ENCODE measurements at places on chromosomes 3 and 15.
A peak's percentile ranks its signal among the peaks of the same experiment; 100 is the strongest.

DNA sequence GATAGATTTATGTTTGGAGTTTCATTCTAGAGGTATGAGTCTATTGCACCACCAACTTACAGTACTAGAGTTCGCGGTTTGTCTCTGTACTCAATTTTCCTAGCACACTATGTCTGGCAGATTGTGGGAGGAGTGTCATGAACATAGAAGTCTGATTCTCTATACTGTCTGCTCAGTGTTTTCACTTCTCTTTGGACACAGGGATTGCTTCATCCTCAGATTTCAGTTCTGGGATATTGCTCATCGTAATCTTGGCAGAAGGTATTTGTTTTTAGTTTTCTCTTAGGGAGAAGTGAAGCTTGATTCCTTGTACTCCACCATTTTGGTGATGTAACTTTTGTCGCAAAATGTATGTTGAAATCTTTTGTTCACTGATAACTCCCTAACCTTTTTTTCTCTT lies 27.8 kb upstream of the AZI2 start:
- no peak for DNase-seq

- no peak for DNase-seq
Observed at GRCh38 chr15:68249058-68249713, 19.7 kb upstream of the CLN6 start.

- no peak for DNase-seq
Observed at GRCh38 chr15:65829130-65829764, 37.2 kb upstream of the DENND4A start.

GRCh38 chr15:77722759-77723460 lies 90.2 kb upstream of the LINGO1 start:
- DNase-seq = no peak

DNA sequence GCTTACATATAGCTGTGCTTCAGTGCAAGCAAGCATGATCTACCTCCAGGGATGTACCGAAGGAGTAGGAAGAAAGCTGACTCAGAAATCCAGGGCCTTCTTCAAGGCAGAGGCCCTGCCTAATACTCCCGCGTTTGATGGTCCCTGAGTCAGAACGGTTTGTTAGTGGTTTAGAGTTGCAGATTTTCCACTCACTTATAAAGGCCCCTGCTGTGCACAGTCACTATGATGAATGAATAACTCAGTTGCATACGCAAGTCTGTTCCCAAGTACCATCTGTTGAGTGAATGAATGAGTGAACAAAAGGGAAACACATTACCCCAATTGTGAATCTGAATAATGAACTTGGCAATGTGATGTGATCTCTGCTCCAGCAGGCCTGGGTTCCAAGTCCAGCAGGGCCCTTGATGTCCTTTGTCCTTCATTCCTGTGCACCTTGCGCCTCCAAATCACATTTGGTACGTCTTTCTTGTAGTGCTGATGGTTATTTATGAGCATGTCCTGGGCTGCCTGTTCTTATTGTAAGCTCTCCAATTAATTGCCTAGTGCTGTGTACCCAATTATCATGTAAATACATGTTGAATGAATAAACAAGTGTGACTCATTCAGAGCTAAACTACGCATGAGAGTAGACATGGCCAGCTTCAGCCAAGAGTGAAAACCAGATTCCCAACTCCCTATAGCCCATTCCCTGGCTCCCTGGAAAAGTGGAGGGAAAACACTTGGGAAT lies 85.3 kb upstream of the LIMD1 start:
- DNase-seq = no peak

DNA sequence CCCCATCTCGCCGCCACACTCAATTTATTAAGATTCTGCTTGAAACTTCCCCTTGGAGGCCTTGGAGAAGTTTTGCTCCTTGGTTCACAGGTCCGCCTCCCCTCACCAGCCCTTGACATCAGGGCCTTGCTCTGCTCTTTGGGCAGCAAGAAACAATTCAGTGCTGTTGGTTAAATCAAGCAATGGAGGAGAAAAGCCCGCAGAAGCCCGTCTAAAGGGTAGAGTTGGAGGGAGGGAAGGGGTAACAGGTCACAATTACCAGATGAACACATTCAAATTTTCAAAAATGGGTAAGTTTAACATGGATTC lies 429 bp downstream of the PARP9 start:
- DNase-seq = no peak

- no peak for DNase-seq
Observed at GRCh38 chr15:47663101-47663500, 54.2 kb upstream of the SEMA6D start.

DNA sequence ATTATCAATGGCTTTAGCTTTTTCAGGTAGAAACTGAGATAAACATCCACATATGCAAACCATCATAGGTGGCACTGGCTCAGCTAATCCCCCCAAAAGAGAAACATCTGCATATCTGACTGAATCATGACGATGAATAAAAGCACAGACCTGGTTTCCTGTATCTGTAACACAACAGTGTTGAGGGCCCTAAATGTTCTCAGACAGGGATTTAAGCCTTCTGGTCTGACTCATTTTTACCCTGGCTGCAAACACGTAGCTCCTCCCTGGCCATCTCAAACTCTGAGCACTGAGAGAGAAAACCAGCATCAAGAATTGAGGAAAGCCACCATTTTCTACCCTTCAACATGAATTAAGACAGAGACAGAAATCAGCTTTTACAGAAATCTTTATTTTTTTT lies 35.2 kb downstream of the GLB1 start:
- DNase-seq = no peak

DNA sequence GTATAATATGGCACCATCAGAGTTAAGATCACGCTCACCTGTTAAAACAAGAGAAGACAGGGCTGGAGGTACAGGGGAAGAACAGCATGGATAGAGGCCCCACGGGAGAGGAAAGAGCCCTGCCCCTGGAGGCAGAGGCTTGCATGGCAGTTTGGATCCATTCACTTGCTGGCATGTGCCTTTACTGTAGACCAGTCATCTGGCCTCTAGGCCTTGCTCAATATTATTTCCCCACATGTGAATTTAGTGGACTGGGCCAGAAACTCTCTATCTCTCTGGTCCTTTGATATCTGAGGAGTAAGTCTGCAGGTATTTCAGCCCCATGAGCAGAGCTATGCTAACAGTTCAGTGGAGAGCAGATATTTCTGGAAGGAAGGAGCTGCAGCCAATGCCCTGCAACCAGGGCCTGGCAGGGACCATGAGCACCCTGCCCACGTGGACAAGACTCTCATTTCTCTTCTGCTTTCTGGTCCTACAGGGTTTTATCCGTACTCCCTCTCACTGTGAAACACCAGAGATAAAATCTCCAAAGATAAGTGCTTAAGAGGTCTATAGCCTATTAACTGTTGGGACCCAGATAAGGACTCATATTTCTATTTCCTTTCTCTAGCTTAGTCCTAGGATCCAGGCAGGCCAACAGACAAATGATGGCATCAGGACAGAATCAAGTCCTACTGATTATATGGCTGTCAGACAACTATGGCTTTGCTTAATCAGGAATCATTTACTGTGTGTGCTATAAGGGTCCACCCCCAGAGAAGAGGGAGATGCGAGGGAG lies 65.0 kb downstream of the CLDN11 start:
- no peak for DNase-seq

DNA sequence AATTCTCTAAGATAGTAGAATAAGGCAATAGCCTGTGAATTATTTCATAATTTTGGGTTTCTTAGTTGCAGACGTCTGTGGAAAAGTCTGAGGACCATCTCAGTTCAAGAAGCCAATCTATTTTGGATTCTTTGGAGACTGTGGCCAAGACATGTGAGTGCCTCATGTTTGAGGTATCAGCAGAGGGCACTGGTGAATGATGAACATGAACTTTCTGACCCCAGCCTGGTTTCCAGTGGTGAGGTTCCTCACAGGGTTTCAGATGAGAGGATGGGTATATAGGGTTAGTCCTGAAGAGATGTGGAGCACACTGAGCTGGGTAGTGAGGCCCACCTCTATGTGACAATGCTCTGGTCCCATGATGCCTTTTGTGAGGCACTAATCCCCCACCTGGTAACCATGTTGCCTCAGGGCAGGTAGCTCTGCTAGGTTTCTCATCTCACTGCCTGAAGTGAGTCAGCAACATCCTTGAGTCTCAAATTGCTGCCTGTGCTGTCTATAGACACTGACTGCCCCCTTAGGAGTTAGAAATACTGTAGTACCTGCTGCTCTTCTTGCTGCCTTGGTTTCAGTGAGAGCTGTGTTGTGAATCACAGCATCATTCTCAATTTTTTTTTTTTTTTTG lies 32.3 kb downstream of the C3orf62 start:
- DNase-seq = no peak

DNA sequence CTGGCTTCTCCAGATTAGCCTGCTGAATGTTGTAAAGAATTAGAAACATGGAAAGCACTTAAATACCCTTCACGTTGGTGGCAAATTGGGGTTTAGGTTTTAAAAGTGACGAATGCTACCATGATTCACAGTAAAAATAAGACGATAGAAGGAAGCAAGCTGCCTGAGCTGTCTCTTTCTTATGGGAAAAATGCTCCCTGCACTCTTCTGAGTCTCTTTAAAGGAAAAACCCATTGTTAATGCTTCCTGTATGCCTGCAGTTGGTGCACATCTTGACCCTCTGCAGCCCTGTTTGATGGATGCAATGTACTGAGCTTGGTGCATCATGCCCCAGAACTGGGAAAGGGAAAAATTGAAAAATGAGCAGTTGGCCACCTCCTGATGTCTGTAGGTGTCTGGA lies 258.6 kb upstream of the RASGRP1 start:
- no peak for DNase-seq

DNA sequence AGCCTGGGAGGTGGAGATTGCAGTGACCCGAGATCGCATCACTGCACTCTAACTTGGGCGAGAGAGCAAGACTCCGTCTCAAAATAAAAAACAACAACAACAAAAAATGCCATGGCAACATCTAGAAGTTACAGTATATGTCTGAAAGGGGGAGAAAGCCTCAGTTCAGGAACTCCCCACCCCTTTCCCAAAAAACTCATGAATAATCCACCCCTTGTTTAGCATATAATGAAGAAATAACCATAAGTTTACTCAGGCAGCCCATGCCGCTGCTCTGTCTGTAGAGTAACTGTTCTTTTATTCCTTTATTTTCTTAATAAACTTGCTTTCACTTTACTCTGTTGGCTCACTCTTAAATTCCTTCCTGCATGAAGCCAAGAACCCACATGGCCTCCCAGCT lies 145.2 kb downstream of the DOCK3 start:
- DNase-seq = no peak

- no peak for DNase-seq
Observed at GRCh38 chr15:48794697-48795134, 16.2 kb downstream of the CEP152 start.

DNA sequence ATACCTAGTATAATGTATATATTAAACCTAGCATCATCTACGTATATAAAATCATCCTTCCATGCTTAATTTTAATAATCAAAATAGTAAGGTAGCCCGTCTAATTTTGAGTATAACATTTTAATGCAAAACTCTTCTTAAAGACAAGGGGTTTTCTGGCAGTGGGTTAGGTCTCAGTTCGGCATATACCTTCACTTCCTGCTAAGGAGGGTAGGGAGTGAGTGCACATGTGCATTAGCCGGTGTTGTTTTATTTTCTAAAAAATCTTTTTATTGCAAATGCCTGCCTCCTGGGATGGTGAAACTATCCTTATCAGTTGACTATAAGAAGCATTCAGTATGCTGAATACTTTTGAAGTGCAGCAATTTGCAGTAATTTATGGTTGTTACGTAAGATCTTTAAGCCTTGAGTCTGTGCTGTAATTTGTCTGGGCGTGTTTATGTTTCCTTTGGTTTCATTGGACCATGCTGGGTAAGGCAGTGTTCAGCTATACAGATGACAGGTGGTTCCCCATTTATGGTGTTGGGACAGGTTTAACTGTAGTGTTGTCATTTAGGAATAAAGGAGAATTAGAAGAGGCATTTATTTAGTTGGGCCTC lies 11.7 kb downstream of the ARHGEF26 start:
- no peak for DNase-seq

- no peak for DNase-seq
Observed at GRCh38 chr3:186217820-186218164, 108.9 kb upstream of the ETV5 start.

DNA sequence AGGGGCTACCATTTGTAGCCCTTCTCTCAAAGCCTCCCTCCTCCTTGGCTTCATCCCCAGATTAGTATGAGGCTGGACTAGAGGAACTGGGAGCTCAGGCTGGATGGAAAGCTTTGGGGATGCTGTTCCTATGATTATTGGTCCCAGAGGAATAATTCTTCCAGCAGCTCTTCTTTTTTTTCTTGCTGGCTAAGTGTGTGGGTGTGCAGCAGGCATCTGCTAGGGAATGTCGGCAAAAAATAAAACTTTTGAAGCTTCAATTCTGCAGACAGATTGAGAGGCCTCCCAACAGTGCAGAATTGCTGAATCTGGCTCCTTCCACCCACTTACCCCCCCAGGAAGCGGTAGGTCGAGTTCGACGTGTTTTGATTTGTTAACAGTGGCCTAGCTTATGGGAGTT lies 138.5 kb upstream of the ANKRD28 start:
- DNase-seq = no peak

GRCh38 chr3:151400341-151400740 lies 15.8 kb upstream of the P2RY12 start:
- no peak for DNase-seq

GRCh38 chr15:40388941-40389823 lies 6.7 kb downstream of the KNSTRN start:
- no peak for DNase-seq

DNA sequence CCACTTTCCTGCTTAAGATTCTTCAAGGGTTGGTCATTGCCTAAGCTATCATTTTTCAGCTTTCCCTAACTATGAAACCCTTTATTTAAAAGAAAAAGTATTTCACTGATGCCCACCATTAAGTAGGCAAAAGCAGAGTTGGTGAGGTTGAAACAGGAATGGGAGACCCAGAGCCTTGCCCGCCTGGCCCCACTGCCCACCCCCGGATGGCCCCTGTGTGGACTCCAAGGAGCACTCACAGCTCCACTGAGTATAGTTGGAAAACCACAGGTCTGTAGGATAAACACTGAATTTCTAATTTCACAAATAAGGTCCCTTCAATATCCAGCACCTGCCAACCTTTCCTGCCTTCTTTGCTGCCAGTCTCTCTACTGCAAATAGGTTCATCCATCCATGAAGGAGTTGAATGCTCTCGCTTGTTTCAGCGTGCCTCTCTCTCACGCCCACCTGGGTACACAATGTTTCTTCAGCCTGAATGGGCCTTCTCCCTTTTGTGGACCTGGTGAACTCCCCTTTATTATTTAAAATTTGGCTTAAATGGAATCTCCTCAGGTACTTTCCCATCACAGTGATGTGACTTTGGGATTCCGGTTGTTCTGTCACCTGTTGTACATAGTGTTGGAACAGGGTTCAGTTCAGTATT lies 8.7 kb upstream of the ACAP2 start:
- peak; percentile 12 for DNase-seq

DNA sequence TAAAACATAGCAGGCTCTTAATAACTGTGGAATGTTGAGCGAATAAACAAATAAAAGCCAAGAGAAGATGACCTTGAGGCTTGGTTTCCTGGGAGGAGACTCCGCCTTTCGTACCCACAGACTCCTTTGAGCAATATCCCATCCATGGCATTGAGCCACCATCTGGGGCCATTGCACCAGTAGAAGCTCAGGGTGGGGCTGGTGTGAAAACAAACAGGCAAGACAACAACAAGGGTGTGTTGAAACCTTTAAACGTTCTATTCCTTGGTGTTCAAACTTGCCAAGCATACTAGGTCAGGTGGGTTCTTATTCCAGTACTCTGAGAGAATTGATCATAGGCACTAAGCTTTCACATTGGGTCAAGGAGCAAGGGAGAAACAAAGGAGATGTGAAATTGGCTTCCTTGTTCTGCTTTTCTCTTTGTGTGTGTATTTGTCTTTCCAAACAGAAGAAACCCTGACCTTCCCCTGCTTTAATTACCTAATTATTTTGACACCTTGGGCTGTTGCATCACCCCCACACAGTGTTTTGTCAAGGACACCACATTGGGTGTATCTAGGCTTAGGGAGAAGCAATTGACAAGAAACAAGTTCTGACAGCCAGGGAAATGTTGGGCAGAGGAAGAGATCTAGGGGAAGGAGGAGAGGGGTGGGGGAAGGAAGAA lies 105.1 kb upstream of the BCL6 start:
- no peak for DNase-seq
